ENCODE measurements at places on chromosomes 3 and 15.

GRCh38 chr3:140242818-140243276, 307.9 kb downstream of the CLSTN2 start:
- no peaks in the 10 kb centered on the region for H3K27me3 ChIP-seq
- H3K36me3 ChIP-seq, result no peaks in the 10 kb centered on the region
- no peaks in the 10 kb centered on the region for H3K4me1 ChIP-seq
- no peak overlapping the region for H3K4me3 ChIP-seq
- DNase-seq, result no peak

GRCh38 chr3:152281133-152281713, 12.5 kb downstream of the MBNL1 start:
- H3K4me1 ChIP-seq, result peaks cover 21% of the 10 kb centered on the region
- DNase-seq, result no peak
- H3K4me3 ChIP-seq, result no peak overlapping the region
- no peaks in the 10 kb centered on the region for H3K27me3 ChIP-seq
- H3K27ac ChIP-seq, result peak overlapping the region; percentile 42

DNA sequence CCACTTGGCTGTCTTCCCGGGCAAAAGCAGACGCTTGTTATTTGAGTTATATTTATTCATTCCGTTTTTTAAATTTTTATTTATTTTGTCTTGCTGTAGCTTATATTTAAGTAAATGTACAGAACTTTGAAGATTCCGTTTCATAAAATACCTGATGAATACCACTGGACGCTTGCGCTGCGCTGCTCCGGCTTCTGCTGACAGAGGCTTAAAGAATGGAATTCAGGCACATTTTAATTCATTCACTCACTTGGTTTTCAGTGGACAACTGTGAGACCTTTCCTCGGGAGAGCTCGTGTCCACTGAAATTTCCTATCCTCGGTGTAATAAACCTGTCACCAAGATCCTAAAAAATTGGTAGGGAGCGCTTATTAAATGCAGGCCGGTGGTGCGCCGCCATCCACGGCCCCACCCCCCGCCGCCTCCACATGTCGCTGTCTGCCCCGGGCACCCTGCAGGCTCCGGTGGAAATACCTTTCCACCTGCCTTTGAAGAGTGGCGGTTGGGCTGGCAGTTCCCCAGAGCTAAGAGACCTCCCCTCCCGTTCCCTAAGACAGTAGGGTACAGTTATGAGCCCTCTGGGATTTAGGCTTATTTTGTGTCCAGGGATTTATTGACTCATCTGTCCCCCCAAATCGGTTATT, 62.5 kb upstream of the UBE2E1 start:
- DNase-seq, result no peak
- H3K36me3 ChIP-seq, result no peaks in the 10 kb centered on the region
- peak overlapping the region; percentile 11 for H3K4me3 ChIP-seq
- no peak overlapping the region for H3K27ac ChIP-seq

GRCh38 chr3:111547631-111548030, 5.6 kb downstream of the CD96 start:
- no peak overlapping the region for H3K27ac ChIP-seq
- no peak for DNase-seq
- no peak overlapping the region for H3K4me3 ChIP-seq
- H3K4me1 ChIP-seq, result no peaks in the 10 kb centered on the region

- peak overlapping the region; percentile 13 for H3K27ac ChIP-seq
- peak overlapping the region; percentile 86 for H3K4me3 ChIP-seq
- no peaks in the 10 kb centered on the region for H3K36me3 ChIP-seq
- DNase-seq, result no peak
- no peaks in the 10 kb centered on the region for H3K27me3 ChIP-seq
Observed at GRCh38 chr3:53845103-53845880, 927 bp downstream of the CHDH start.

DNA sequence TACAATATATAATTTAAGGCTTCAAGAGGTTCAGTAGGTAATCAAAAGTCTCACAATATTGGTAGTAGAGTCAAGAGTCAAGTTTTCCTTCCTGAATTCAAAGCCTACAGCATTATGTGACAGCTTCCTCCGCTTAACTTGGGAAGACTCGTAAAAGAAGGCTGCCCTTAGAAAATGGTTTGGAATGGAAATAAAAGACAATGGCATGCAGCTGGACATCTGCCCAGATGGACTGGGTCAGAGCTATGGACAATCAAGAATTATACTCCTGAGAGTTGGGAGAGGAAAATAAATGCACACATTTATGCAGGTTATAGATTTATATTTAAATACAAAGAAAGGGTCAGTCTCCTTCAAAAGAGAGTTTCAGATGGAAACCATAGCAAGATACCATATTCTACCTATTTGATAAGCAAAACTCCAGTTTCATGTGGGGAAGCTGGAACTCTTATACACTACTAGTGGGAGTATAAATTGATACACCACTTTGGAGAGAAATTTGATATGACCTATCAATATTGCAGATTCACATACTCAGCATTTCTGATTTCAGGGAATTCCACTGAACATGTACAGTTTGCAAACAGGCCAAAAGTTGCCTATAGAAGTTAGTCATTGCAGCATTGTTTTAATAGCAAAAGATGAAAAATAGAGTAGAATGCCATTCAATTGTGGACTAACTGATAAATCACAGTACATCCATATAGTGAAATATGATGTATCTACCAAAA, 6.1 kb downstream of the CRYBG3 start:
- no peak for DNase-seq
- no peak overlapping the region for H3K4me3 ChIP-seq
- H3K4me1 ChIP-seq, result peaks cover 14% of the 10 kb centered on the region

DNA sequence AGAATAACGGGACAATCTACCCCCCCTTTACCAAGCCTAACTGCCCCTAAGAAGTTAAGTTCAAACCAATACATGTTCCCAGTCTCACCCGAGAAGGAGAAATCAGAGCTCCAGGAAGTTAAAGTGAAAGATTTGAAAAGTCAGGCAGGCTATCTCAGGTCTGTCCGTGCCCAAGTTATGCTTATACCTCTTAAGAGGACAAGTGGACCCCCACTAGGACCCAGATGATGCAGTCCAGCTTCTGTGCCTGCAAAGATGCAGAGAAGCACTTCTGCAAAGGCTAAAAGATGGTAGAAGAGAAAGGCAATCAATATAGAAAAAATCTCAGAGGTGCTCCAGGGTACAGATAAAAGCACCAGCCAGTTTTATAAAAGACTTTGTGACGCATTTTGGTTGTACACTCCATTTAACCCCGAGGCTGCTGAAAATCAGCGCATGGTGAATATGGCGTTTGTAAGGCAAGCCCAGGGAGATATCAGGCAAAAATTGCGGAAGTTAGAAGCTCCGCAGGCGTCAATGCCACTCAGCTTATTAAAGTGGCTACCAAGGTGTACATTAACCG, 9.8 kb upstream of the SLC9C1 start:
- no peak for DNase-seq
- H3K36me3 ChIP-seq, result no peaks in the 10 kb centered on the region
- H3K27ac ChIP-seq, result no peak overlapping the region
- H3K4me1 ChIP-seq, result peaks cover 12% of the 10 kb centered on the region
- peak overlapping the region; percentile 48 for H3K4me3 ChIP-seq

DNA sequence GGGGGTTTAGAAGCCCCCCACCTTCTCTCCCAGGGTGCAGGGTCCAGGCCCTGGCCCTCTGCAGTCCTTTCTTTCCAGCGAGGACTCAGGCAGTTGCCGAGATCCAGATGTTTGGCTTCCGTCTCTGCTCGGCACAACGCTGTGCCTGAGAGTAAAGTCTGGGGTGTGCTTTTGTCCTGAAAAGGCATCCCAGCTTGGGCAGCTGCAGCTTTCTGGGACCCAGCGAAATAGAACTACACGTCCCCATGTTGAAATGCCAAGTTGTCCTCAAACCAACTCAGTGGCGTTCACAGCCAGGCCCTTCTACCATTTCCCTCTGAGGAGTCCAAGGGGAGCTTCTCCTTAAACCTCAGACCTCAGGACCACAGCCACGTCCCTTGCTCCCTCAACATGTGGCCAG, 23.1 kb downstream of the FGD5 start:
- no peaks in the 10 kb centered on the region for H3K27me3 ChIP-seq
- H3K4me1 ChIP-seq, result peaks cover 13% of the 10 kb centered on the region
- H3K27ac ChIP-seq, result no peak overlapping the region
- H3K4me3 ChIP-seq, result no peak overlapping the region
- H3K36me3 ChIP-seq, result no peaks in the 10 kb centered on the region

DNA sequence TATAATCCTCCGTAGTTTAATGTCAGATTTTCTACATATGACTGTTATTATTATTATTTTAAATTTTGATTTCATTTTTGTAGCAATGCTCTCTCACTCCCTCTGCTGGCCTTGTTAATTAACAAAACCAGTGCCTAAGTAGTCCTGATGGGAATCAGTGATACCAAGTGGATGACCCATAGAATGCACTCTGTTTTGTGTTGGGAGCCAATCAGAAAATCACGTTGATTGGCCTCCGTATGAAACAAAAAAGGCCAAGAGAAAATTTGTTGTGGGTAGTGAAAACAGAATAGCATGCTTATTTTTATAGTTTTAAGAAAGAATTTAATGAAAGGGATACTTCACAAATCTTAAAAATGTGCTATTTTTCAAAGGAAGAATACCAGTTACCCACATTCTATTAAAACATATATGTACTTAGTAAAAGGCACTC, 34.4 kb upstream of the MEIS2 start:
- no peak for DNase-seq
- H3K36me3 ChIP-seq, result no peaks in the 10 kb centered on the region
- no peak overlapping the region for H3K27ac ChIP-seq
- no peaks in the 10 kb centered on the region for H3K27me3 ChIP-seq
- H3K4me3 ChIP-seq, result no peak overlapping the region
- no peaks in the 10 kb centered on the region for H3K4me1 ChIP-seq

DNA sequence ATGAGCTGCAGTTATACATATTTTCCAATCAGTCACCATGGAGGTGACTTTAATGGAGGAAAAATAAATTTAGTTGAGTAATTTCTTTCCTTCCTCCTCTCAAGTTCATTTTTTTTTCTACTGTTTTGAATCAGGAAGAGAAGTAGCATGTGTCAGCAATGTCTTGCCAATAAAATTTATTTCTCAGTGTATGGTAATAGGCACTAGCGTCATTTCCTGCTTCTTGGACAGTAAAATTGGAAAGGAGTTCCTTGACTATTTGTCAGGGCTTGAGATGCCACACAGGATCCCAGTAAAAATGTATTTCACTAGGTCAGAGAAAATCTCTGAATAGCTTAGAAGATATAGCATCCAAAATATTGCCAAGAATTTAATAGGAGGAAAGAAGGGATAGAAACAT, 605.9 kb downstream of the ROBO1 start:
- no peak overlapping the region for H3K4me3 ChIP-seq
- H3K4me1 ChIP-seq, result no peaks in the 10 kb centered on the region
- no peaks in the 10 kb centered on the region for H3K36me3 ChIP-seq
- H3K27ac ChIP-seq, result no peak overlapping the region
- H3K27me3 ChIP-seq, result no peaks in the 10 kb centered on the region
- no peak for DNase-seq

DNA sequence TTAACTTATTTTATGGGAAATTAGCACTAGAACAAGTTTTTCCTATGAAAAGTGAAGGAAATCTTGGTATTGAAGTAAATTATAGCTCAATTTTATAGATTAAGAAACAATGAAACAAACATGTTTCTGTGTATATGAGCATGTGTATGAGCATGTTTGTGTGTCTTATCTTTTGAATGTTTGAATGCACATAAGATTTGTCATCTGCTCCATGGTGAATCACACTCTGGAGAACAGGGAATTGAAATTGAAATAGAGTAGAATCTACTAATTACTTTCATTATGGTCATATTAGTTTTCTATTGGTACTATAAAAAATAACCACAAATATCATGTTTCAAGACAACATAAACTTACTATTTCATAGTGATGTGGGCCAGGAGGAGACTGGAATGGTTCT, 646.6 kb downstream of the OTOL1 start:
- no peak for DNase-seq
- H3K4me1 ChIP-seq, result no peaks in the 10 kb centered on the region

- no peak for DNase-seq
- H3K36me3 ChIP-seq, result peaks cover 83% of the 10 kb centered on the region
- H3K27me3 ChIP-seq, result no peaks in the 10 kb centered on the region
- H3K4me1 ChIP-seq, result peaks cover 49% of the 10 kb centered on the region
Observed at GRCh38 chr3:23960649-23961048, 15.6 kb downstream of the NR1D2 start.

DNA sequence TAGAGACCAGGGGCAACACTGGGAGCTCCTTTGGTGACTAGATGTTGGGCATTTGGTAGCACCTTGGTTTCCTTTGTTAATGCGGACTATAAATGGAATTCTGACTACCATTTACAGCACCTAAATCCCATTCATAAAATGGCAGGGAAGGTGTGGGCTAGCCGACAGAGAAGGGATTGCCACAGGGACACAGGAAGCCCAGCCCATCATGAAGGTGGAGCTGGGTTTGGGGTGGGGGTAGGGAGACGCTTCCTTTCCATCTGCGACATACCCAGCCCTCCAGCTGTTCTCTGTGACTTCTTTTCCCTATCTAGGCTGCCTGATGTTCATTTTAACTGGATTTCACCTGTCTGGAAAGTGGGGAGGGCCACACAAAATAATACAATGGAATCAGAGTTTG, 21.0 kb downstream of the ABHD2 start:
- no peaks in the 10 kb centered on the region for H3K27me3 ChIP-seq
- H3K4me3 ChIP-seq, result no peak overlapping the region
- no peak for DNase-seq
- H3K36me3 ChIP-seq, result no peaks in the 10 kb centered on the region

GRCh38 chr3:20060974-20061685, 20.9 kb downstream of the KAT2B start:
- H3K36me3 ChIP-seq, result no peaks in the 10 kb centered on the region
- H3K27ac ChIP-seq, result peak overlapping the region; percentile 79
- H3K4me3 ChIP-seq, result no peak overlapping the region
- H3K27me3 ChIP-seq, result no peaks in the 10 kb centered on the region

DNA sequence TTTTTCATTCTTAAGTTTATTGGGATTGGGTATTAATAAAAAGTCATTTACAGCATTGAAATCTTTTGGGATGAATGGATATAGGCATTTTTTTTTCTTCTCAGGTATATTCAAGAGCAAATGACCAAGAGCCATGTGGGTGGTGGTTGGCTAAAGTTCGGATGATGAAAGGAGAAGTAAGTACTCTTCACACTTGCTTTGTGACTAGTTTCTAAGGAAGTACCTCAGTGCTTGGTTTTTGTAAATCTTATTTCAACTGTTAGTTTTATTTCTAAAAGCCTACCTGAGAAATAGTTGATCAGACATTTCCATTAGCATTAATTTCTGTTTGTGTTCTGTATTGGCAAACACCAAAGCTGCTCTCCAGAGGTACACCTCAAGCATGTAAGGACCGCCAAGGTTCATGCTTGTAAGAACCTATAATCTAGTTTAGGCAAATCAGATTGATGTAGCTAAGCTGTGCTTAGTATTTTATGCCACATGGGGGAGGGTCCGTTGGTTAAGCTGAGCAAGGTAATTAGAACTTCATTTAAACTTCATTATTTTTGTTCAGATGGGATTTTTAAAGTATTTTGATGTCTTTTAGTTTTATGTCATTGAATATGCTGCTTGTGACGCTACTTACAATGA, 35.4 kb downstream of the FXR1 start:
- no peak overlapping the region for H3K27ac ChIP-seq
- no peaks in the 10 kb centered on the region for H3K4me1 ChIP-seq
- no peak overlapping the region for H3K4me3 ChIP-seq
- no peaks in the 10 kb centered on the region for H3K27me3 ChIP-seq
- peaks cover 17% of the 10 kb centered on the region for H3K36me3 ChIP-seq
- DNase-seq, result no peak
